Activated naive CD4-positive, alpha-beta T cell treated with anti-CD3 and anti-CD28 coated beads, Interleukin-2, amount 50 U/mL, for 72 hours (primary cell): ENCODE measurements at places on chromosomes 13 and 19. TPM values are rescaled to one million over a fixed set of nuclear protein-coding genes. Genes with fewer than 3 reads are reported as not detected.

DNA sequence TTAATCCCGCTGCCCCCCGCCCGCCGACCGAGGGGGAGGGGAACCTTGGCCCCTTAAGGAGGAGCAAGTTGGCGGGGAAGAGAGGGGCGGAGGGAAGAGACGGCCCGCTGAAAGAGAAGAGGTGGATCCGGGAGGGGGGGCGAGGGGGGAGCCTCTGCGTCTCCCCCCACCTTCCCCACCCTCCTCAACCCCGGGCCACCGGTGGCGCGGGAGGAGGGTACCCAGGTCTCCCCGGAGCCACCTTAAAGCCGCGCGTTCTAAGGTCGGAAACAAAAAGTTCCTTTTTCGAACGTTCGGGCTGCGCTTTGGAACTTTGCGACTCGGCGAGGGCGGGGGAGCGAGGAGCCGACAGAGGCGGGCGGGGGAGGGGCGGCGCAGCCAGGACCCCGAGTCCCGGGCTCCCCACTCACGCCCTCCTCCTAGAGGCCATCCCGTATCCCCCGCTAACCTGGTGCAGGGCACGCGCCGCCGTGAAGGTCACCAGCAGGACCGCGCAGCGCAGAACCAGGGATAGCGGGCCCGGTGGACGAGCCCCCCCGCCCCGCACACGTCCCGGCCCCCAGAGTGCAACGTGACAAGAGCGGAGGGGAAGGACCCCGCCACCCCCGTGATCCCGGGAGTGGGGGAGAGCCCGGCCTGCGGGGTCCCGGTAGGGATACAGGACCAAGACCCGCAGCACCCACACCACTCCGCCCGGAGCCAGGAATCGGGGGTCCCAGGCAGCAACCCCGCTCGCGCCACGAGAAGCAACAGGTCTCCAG, 659 bp downstream of the ERF start:
- DNase-seq = peak; percentile 68

- no peak for DNase-seq
Measured at GRCh38 chr13:45396533-45397095, 21.6 kb downstream of the SLC25A30 start.

The CCDC8 gene
- not detected for total RNA-seq

The LYL1 gene
- 0.71 TPM for total RNA-seq

The FARP1 gene
- total RNA-seq = 0.61 TPM

The CGB2 gene
- total RNA-seq = not detected

DNA sequence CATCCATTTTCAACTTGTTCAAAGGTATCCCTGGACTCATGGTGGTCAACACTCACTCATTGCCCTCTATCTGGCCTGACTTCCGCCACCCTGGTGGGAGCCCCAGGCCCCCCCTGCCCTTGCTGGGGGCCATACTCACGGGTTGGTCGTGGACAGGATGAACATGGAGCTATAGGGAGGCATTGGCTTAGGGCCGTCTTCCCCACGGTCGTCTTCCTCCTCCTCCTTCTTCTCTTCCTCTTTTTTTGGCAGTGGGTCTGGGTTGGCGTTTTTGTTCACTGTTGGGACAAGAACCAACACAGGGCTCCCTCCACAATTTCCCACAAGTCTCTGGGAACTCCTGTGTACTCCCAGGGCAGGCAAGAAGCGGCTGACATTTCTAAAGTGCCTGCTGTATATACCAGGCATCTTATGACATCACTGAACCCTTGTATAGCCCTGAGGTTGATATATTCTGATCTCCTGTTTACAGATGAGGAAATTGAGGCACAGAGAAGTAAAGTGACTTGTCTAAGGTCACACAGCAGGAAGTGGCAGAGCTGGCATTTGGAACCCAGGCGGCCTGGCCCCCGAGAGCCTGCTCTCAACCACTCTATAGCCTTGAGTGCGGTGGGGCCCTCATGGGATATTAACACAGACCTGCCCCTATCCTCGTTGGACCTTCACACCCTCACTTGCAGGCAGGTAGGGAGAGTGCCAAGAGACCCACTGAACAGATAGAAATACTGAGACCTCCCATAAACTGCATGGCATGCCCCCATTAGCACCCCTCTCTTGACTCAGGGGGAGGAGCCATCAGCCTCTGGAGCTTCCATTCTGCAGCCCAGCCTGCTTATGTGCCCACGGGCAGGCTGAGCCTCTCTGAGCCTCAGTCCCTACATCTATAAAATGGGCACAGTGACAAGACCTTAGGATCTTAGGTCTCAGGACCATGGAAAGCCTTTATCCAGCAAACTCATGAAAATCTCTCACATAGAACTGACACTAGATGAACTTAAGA, 135.0 kb downstream of the IER2 start:
- DNase-seq = no peak

DNA sequence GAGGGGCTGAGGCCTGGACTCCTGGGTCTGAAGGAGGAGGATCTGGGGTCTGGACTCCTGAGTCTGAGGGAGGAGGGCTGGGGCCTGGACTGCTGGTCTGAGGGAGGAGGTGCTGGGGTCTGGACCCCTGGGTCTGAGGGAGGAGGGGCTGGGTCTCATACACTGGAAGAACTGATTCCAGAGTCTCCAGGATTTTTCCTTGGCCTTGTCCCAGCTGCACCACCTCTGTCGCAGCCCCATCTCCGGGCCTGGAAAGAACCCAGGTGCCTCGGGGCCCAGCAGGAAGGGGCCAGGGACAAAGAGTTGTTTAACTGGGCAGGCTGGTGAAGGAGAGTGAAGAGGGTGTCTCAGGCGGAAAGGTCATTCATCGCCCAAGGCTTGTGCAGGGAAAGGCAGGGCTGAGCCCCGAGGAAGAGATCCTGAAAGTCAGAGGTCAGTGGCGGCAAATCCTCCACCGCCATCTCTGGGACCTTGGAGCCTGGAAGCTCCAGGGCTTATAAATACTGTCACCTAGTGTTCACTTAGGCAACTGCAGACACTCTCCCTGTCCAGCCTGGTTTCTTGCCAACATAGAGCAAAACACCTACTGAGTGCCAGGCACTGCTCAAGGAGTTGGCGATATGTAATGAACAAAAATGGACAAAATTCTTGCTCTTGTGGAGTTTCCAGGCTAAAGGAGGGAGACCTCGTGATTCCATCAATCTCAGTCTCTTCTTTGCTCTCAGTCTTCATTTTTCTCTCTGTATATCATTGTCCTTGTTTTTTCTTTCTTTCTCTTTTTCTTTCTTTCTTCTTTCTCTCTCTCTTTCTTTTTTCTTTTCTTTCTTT, 4.4 kb upstream of the KCNN4 start:
- peak; percentile 66 for DNase-seq

The KLK4 gene
- not detected for total RNA-seq

The F10 gene
- not detected for total RNA-seq

The POU2F2 gene
- 34.2 TPM for total RNA-seq

GRCh38 chr13:22915442-22916082, 265.2 kb upstream of the SGCG start:
- no peak for DNase-seq

- DNase-seq = no peak
Measured at GRCh38 chr13:24027494-24027893, 130.2 kb upstream of the C1QTNF9B start.

The ATP7B gene
- 1.1 TPM for total RNA-seq

DNA sequence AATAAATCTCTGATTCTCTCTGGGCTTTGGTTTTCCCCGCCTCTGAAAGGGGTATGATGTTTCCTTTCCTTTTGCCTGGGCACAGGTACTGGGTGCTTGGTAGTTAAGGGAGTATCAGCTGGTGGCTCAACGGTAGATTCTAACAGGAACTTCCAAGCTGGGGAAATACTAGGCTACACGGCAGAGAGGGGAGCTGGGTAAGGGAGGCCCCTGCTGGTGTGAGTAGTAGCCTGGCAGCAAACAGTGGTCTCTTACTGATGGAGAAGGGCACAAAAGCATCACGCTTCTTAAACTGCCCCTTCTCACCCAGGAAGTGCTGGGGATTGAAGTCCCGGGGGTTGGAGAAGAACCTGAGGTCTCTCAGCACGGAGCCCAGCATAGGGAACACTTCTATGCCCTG, 26.9 kb upstream of the CYP2A7 start:
- DNase-seq = no peak

- DNase-seq = no peak
Measured at GRCh38 chr19:2575734-2576481, 100.0 kb downstream of the GADD45B start.

DNA sequence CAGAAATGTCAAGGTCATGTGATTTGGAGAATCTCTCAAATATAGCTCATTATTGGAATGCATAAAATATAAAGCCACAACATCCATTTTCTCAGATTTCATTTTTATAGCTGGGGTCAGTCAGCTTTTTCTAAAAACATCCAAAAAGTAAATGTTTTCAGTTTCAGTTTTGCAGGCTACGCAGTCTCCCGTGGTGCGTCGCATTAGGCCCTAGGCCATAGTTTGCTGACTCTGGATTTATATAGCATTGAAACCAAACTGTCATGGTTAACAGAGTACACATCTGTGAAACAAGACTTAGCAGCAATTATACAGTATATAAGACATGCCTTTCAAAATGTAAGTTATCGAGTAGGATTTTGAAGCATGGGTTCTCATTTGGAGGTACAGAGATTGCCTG, 140.0 kb downstream of the IRS2 start:
- no peak for DNase-seq

The ZNF534 gene
- not detected for total RNA-seq

DNA sequence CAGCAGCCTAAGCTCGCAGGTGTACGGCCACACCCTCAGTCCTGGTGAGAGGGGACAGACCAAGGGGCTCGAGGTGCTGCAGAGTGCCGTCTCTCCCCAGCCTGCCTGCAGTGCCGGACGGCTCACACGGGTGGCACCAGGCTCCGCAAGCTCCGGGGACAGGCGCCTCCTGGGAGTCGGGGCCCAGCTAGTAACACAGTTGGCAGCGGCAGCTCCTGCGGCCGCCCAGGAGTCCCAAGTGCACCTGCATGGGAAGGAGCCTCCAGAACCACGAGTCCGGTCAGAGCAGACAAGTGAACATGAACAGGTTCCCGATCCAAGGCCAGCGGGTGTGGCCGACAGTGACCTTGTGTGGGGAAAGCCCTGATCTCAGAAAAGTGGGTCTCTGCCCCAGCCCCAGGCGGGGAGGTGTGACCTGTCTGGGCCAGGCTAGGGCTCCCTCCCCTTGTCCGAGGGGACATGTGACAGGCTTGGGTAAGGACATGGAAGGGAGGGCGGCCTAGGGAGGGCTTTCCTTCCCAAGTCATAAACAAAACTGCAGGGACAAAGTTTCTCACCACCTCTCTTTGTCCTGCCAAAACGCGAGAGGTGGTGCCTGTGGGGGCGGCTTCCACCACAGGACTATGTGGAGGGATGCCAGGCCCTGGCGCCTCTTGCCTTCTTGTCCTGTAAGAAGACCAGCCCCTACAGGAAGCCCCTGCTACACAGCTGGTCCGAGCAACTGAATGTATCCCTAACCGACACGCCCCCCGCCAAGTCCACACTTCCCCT, 46.5 kb downstream of the MLLT1 start:
- DNase-seq = no peak

The CYP2S1 gene
- 0.91 TPM for total RNA-seq

DNA sequence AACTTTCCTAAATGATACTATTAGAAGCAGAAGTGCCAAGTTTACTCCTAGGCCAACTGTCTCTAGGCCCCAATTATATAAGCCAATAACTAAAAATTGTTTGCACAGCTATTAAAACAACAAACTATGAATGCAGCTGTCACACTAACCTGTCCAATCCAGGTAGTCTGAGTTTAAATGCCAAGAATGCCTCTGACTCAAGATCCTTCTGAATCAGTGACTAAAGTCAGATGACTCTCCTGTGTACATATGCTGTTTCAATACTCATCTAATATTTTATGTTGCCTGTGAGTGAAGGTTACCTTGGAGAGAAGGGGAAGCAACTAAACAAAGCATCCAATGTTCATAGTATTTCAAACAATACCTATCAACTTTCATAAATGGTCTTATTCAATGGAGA, 257.0 kb downstream of the ENOX1 start:
- no peak for DNase-seq

The PKN1 gene
- 192 TPM for total RNA-seq

DNA sequence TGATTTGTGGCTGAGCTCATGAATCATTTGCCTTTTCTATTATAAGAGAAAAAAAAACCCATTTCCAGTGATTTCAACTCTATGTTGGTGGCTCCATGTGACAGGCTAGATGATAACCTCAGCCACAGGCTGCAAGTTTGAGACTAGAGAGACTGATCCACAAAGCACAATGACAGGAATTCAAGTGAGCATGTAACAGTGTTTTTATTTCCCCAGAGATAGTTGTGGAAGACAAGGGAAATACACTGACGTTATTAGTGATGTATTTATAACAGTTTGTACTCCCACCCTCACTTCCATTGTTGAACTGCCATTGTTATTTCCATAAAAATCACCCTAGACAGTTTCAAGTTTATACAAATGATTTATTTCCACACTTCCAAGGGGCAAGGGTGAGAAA, 27.9 kb upstream of the EDNRB start:
- DNase-seq = no peak

- DNase-seq = no peak
Measured at GRCh38 chr13:114088234-114088633, 44.2 kb downstream of the RASA3 start.

The CEACAM19 gene
- total RNA-seq = 2.5 TPM

DNA sequence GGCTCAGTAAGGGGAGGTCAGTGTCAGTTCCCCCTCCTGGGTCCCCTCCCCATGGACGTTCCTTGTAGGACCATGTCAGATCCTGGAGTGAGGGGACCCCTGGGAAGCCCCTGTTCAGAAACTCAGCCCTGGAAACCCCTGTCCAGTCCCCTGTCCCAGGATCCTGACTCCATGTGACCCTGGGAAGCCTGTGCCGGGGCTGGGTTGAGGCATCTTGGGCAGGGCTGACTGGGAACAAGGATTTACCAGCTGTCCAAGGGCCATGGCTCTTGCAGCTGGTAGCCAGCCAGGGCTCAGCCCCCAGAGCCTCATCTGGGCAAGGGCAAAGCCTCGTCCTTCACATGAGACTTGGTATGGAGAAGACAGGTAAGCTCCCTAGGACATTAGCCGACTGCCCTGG, 25.1 kb downstream of the CEACAM4 start:
- peak; percentile 7 for DNase-seq

The TRPC4 gene
- not detected for total RNA-seq

GRCh38 chr13:20271441-20271840, 39.3 kb upstream of the GJB6 start:
- no peak for DNase-seq

- DNase-seq = peak; percentile 48
Measured at GRCh38 chr13:98494769-98495168, 82.1 kb downstream of the STK24 start.

DNA sequence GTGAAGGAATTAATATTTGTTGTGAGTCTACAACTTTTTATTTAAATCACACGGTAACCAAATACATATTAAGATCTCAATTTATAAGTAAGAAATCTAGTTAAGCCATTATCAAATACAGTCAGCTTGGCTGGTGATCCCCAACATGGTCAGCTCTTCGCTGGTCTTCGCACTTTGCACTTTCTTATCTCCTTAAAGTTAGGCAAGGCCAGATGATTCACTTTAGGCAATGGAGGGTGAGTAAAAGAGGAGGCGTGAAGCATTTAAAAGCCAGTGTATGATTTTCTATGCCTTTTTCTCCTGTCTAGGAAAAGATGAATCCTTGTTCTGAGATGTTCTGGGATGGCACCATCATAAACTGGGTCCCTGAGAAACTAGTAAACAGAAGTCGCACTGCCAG, 793.7 kb upstream of the ARGLU1 start:
- DNase-seq = no peak

The IFNL1 gene
- total RNA-seq = 1.8 TPM

The AMH gene
- 2.9 TPM for total RNA-seq

The TPTE2 gene
- total RNA-seq = 0.16 TPM

The COX7A1 gene
- total RNA-seq = not detected

GRCh38 chr13:93388701-93389100, 162.1 kb downstream of the GPC6 start:
- no peak for DNase-seq

GRCh38 chr19:29596885-29597525, 9.1 kb upstream of the POP4 start:
- no peak for DNase-seq

- DNase-seq = no peak
Measured at GRCh38 chr13:51152701-51153100, 41.6 kb upstream of the C13orf42 start.
